ENCODE measurements at places on chromosomes 5 and 9. TPM values are rescaled to one million over a fixed set of nuclear protein-coding genes. Genes with fewer than 3 reads are reported as not detected.

Gene IFNK
- total RNA-seq = not detected

Gene DAB2
- total RNA-seq = 46.4 TPM

Gene CORO2A
- 53.8 TPM for total RNA-seq

Gene PTPN3
- total RNA-seq = 26.7 TPM

Gene SLC45A2
- total RNA-seq = not detected
